Astrocyte of the spinal cord (primary cell): ENCODE measurements at places on chromosomes 6 and 20.

- no peak for DNase-seq
Measured at GRCh38 chr6:166236596-166236995, 68.9 kb upstream of the TBXT start.

- peak; percentile 89 for DNase-seq
Measured at GRCh38 chr6:8180327-8181159, 78.2 kb upstream of the EEF1E1 start.

GRCh38 chr20:62555642-62556420 lies 80.0 kb upstream of the GATA5 start:
- no peak for DNase-seq

GRCh38 chr6:8066108-8066507 lies 1.9 kb upstream of the BLOC1S5 start:
- DNase-seq = no peak

- DNase-seq = no peak
Measured at GRCh38 chr20:34112600-34113101, 608 bp upstream of the EIF2S2 start.

GRCh38 chr6:90538278-90539046 lies 48.4 kb downstream of the MAP3K7 start:
- peak; percentile 53 for DNase-seq

- DNase-seq = no peak
Measured at GRCh38 chr6:110778333-110778732, 36.9 kb downstream of the CDK19 start.

- no peak for DNase-seq
Measured at GRCh38 chr6:8642131-8642530, 206.8 kb upstream of the SLC35B3 start.

DNA sequence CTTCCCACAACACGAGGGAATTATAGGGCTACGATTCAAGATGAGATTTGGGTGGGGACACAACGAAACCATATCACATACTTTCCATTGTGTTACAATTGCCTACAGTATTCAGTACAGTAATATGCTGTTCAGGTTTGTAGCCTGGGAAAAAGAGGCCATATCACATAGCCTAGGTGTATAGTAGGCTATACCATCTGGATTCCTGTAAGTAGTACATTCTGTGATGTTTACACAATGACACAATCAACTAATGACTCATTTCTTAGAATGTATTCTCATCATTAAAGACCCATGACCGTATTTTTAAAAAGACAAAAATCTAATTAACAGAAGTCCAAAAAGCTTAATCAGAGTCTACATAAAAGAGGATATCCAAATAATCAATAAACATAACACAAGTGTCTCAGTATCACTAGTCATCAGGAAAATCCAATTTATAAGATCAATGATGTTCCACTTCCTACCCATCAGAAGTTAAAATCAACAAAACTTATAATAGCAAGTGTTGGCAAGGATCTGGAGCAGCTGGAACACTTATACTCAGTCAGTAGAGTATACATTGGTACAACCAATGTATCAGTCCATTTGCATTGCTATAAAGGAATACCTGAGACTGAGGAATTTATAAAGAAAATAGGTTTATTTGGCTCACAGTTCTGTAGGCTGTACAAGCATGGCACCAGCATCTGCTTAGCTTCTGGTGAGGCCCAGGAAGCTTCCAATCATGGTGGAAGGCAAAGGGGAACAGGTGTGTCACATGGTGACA lies 215.9 kb downstream of the CLVS2 start:
- no peak for DNase-seq

DNA sequence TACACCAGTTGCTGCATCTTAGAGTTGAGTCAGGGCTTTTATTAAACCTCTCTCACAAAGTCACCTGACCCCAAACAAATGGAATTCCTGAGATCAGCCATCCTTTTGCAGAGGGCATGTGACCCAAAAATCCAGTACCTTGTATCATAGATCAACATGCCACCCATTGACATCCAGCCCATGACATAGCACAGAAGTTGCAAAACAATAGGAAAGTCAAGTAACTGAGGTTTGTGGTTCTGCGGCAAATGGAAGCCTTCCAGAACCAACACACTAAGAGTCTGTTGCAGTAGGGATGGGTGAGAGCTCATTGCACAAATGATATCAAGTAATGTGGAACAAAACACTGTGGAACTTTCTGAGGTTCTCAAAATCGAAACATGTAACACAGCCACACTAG lies 111.2 kb downstream of the PDE7B start:
- peak; percentile 94 for DNase-seq

DNA sequence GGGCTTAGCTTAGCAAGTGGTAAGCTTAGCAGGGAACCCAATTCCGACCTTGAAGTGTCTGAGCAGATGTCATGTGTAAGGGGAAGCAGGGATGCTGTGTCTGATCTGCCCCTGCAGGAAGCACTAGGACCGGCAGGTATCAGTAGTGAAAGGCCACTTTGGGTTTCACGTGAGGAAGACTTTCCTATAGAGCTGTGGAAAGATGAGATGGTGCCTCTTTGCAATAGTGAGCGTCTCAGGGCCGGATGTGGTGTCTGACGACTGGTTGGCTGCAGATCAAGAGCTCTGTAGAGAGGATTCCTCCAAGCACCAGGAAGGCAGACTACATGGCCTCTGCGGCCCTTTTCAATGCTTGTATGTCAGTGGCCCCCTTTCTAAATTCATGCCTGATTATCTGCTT lies 98.3 kb downstream of the TIAM2 start:
- no peak for DNase-seq

- peak; percentile 22 for DNase-seq
Measured at GRCh38 chr20:23225407-23226060, 125.1 kb upstream of the NXT1 start.

DNA sequence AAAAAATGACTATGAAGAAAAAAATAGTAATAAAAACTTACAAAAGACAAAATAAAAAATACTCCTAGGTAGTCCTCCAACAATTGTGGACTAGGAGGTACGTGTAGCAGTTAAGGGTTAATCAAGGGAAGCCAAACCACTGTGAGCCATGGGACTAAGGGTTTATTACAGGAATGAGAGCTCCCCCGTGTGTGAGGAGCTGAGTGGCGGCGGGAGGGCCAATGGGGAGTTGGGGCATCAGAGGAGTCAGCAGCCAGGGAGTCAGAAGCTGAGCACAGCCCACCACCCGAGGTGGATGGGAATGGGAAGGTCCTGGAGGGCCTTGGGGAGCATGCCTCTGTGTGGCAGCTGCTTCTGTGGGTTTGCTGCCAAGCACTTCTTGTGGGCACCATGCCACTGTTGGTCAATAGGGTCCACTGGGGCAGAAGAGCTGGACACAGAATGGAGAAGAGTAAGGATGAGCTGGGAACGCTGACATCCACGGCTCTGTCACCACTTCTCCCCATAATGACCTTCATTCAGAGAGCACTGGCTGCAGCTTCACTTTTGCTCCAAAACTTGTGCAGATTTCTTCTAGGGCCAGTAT lies 373.3 kb downstream of the CDKAL1 start:
- DNase-seq = no peak
